ENCODE measurements at places on chromosomes 3 and 15.

DNA sequence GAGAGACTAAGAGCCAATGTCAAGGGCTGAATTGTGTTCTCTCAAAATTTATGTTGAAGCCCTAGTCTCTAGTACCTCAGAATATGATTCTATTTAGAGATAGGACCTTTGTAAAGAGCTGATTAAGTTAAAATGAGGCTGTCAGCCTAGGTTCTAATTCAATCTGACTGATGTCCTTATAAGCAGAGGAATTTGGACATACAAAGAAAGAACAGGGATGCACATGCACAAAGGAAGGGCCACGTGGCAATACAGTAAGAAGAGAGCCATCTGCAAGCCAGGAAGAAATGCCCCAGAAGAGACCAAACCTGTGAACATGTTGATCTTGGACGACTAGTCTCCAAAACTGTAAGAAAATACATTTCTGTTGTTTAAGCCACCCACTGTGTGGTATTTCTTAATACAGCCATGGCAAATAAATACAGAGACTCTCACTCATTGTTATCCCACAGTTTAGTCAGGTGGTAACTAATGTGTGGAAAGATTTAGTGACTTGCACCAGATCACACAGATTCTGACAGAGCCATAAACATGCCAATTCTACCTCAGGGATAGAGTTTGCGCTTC lies 652.2 kb downstream of the NAALADL2 start:
- DNase-seq = no peak

GRCh38 chr3:69579306-69580041 lies 159.8 kb upstream of the MITF start:
- no peak for DNase-seq

DNA sequence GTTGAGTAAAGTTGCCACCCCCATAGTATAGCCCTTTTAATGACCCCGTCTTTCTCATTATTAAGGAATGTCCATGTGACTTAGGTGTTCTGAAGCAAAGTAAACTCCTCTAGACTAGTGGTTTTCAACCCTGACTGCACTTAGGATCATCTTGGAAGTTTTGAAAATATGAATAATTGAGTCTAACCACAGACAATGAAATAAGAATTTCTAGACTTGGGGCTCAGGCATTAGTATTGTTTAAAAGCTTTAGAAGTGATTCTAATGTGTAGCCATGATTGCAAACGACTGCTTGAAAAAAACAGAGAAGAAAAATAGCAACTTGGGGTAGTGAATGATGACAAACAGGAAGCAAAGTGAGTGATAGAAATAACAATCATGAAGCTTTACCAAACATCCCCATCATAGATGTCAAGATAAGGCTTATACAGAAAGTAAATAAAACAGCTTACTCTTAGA lies 35.0 kb downstream of the ALCAM start:
- DNase-seq = no peak

DNA sequence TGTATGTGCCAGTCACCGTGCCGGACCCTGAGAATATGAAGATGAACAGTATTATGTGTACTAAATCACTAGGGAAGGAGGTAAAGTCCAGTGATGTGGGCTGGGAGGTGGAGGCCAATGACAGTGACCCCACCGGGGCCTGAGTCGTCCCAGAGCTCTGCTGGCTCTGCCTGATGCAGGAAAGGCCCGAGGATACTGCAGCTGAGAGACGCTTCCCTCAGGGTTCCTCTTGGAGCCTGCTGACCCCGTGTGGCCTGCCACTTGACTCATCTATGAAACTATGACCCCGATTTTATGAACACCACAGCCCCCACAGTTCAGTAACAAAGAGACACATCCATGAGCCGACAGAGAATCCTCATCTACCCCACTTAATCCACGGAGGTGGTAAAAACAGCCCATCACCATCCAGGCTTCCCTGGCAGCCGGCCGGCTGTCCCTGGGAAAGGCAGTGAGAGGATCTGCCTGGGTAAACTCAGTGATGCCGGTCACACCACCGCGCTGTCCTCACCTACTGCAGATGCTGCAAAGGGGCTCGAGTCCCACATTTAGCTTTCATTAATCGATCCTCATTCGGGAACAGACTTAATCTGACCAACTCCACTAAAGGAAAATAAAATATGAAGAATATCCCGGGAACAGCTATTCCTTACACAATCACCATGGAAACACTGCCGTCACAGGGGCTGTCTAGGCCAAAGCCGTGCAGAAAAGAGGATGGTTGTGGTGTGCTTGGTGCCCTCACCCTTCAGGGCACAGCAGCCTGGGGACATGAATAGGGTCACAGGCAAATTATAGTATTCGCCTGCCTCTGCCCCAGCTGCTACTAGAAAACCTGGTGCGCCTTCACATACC lies 82.9 kb downstream of the ARRDC4 start:
- DNase-seq = no peak

DNA sequence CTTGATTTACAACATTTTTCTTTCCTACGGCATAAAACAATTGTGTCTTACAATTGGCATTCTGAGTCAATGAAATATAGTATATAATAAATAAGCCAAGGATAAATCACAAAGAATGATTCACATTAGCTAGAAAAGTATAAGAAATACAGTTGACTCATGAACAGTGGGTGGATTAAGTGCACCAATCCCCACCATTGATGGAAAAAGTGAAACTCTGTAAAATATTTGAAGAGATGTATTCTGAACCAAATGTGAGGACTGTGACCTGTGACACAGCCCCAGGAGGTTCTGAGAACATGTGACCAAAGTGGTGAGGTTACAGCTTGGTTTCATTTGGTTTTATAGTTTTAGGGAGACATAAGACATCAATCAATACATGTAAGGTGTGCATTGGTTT lies 227.5 kb downstream of the ALCAM start:
- no peak for DNase-seq
